Dermis blood vessel endothelial cell (primary cell): ENCODE measurements at places on chromosomes 7 and 10. TPM values are rescaled to one million over a fixed set of nuclear protein-coding genes. Genes with fewer than 3 reads are reported as not detected.

ATG9B gene
- total RNA-seq, result 0.28 TPM in 1 of 2 replicates, not detected in the other

GPR158 gene
- total RNA-seq, result not detected in 2 replicates

SPDYE2B gene
- not detected in 2 replicates for total RNA-seq

SSC4D gene
- total RNA-seq, result 0.68 and 0.98 TPM in 2 replicates

ADGRA1 gene
- 0.05 TPM in 1 of 2 replicates, not detected in the other for total RNA-seq

COL17A1 gene
- 0.34 and 0.84 TPM in 2 replicates for total RNA-seq

NT5C3A gene
- 31.3 and 32.9 TPM in 2 replicates for total RNA-seq

ITGB8 gene
- total RNA-seq, result 8.5 and 8.8 TPM in 2 replicates

ACSL5 gene
- total RNA-seq, result 64.2 and 66.1 TPM in 2 replicates

COL13A1 gene
- total RNA-seq, result 5.3 and 6.6 TPM in 2 replicates

ELMO1 gene
- 68.5 and 109 TPM in 2 replicates for total RNA-seq

TMEM236 gene
- total RNA-seq, result 0.17 and 1.3 TPM in 2 replicates

COBL gene
- total RNA-seq, result under 0.01 TPM in 1 of 2 replicates, not detected in the other

ATP5F1C gene
- 320 and 349 TPM in 2 replicates for total RNA-seq

MRLN gene
- total RNA-seq, result not detected in 2 replicates

SLC18A2 gene
- total RNA-seq, result 0.05 TPM in 1 of 2 replicates, not detected in the other

RNF148 gene
- total RNA-seq, result 1.3 and 2.6 TPM in 2 replicates

HHEX gene
- 56.7 and 66.9 TPM in 2 replicates for total RNA-seq

ASAH2 gene
- total RNA-seq, result under 0.01 and 0.14 TPM in 2 replicates

CAMK2B gene
- total RNA-seq, result 0.09 and 0.17 TPM in 2 replicates

DLX5 gene
- total RNA-seq, result not detected in 2 replicates

GDF2 gene
- total RNA-seq, result not detected in 2 replicates

LGI1 gene
- not detected in 2 replicates for total RNA-seq

CDHR1 gene
- 0.68 and 2.3 TPM in 2 replicates for total RNA-seq

RFC2 gene
- 20.9 and 26.9 TPM in 2 replicates for total RNA-seq

CLDN12 gene
- total RNA-seq, result 11.6 and 18.2 TPM in 2 replicates

METTL27 gene
- 0.70 and 3.2 TPM in 2 replicates for total RNA-seq

ABCA13 gene
- total RNA-seq, result under 0.01 TPM in 1 of 2 replicates, not detected in the other

AKR1C1 gene
- 52.4 and 74.0 TPM in 2 replicates for total RNA-seq

HABP2 gene
- total RNA-seq, result under 0.01 and 0.19 TPM in 2 replicates

GPR15LG gene
- total RNA-seq, result 0.47 TPM in 1 of 2 replicates, not detected in the other

CPA1 gene
- not detected in 2 replicates for total RNA-seq

OLAH gene
- total RNA-seq, result 0.33 and 0.51 TPM in 2 replicates

SUGCT gene
- 0.47 and 1.0 TPM in 2 replicates for total RNA-seq

PRF1 gene
- total RNA-seq, result not detected in 2 replicates

ITPRID1 gene
- total RNA-seq, result not detected in 2 replicates

RAMP3 gene
- 114 and 116 TPM in 2 replicates for total RNA-seq

GIMAP6 gene
- total RNA-seq, result 262 and 355 TPM in 2 replicates
